ENCODE measurements at places on chromosomes 2 and 18.
A peak's percentile ranks its signal among the peaks of the same experiment; 100 is the strongest.

DNA sequence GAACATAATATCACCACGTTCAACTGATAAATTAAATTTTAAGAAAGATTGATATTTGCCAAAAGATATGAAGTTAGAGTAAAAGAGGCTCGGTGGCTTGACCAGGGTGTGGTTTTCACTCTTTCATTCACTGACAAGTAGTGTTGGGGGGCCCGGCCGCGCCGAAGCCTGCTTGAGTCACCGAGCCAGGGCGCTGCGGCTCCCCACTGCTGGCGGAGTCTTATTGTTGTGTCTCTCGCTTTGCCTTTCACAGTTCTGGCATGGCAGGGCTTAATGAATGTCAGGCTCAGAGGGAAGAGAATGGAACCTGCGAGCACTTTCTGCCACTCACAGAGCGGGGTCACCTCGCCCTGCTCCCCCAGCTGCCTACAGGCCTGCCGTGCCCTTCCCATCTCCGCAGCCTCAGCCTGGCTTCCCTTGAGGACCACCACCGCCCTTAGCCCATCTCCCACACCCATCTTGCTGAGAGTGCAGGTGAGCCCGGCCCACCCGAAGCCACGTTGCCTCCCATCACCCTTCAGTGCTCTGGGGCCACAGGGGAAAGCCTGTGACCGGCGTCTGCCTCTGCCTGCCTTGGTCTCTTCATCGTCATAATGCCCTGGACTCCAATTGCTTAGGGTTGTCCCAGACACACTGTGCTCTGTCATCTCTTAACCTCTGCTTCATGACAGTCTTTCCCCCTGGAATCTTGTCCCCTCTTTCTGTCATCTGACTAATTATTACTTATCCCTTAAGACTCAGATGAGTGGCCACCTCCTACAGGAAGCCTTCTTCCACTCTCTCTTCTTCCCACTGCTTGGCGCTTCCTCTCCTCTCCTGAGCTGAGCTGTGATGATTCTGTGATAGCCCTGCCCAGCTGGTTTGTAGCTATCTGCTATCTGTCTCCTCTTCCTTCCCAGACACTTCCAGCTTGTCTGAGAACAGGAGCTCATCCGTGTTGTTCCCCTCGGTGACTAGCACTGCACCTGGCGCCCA lies 142.5 kb downstream of the FAM210A start:
- no peak for DNase-seq

DNA sequence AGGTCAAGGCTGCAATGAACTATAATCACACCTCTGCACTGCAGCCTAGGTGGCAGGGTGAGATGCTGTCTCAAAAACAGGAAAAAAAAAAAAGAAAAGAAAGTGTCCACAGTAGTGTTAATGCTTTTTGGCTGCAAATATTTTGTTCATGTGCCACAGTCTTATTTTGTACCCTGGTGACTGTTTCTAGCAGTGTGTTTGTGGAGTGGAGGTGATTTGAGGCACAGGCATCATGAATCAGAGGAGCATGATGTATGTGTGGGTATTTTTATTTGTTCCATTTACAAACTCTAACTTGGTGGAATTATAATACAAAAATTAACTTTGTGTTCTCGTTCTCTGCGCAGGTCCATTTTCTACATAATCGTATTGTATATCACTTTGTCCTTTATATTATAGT lies 30.6 kb downstream of the DTNA start:
- DNase-seq, result no peak

GRCh38 chr2:233620204-233620603 lies 2.8 kb downstream of the UGT1A8 start:
- no peak for DNase-seq

DNA sequence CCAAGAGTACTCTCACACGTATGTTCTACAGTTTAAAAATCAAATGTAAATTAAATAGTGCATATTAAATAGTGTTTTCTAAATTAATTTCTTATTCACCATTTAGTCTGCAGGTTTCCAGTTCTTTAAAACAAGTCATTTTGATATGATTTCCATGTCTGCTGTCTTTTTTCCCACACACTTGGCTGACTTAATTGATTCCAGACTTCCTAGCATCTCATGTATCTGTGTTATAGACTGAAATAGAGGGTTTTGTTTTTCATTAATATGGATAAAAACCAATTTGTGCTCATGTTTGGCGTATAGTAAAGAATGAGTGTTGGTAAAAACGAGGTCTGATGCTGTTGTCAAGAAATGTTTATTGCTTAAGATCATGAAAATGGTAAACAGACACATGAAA lies 104.3 kb downstream of the SRBD1 start:
- no peak for DNase-seq

GRCh38 chr2:213316001-213316735 lies 31.9 kb downstream of the SPAG16 start:
- DNase-seq, result no peak

DNA sequence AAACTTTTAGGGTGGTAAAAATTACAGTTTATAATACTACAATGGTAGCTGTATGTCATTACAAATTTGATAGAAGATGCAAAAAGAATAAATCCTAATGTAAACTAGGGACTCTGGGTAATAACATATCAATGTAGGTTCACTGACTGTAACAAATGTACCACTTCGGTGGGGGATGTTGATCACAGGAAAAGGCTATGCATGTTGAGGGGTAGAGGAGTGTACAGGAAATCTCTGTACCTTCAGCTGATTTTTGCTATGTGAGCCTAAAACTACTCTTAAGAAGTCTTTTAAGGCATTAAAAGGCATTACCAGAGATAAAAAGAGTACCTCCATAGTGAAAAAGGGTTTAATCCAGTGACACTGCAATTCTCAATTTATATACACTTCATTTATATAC lies 25.0 kb downstream of the TRIP12 start:
- DNase-seq, result no peak

GRCh38 chr2:88626171-88627054 lies 851 bp downstream of the EIF2AK3 start:
- DNase-seq, result peak; percentile 6

DNA sequence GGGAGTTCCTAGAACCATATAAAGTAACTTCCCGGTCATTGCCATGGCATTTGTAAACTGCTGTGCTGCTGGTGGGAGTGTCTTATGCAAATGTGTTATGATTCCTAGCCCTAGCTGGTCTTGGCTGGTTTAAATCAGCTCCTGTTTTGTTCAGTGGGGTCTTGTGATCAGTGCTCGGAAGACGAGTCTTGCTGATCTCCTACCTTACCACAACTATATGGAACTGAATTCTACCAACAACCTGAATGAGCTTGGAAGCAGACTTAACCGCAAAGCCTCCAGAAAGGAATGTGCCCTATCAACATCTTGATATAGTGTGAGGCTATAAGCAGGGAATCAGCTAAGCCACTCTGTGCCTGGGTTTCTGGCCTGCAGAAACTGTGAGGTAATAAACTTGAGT lies 33.5 kb downstream of the POLE4 start:
- no peak for DNase-seq

GRCh38 chr2:119248751-119249150 lies 25.1 kb downstream of the STEAP3 start:
- no peak for DNase-seq

DNA sequence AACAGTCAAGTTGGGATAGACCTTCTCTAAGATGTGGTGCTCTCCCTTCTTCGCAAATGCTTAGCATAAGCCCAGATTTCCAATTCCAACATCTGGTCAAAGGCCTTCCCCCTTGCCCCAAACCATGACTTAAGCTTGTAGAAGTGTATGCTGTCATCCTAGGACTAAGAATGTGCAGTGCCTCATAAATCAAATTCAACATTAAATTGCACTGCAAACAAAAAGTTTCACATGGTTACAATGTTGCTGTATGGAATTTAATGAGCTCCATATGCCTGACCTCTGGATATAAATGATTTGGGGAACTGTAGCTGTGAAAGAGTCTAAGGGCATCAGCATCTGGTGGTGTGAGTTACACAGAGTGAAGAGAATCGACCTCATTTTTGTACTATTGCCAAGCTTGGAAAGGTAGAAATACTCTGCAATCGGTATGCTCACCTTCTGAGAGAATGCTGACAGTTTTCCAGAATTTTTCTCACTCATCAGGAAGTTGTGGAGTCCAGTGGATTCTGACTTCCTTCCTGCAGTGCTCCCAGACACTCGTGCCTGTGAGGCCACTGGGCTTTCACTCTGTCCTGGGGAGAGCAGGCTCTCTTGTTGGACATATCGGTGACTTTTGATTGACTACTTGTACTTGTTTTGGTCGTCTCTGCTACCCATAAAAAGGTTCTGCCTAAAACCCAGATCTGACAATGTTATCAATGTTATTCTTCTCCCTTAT lies 40.6 kb downstream of the FASTKD2 start:
- no peak for DNase-seq

DNA sequence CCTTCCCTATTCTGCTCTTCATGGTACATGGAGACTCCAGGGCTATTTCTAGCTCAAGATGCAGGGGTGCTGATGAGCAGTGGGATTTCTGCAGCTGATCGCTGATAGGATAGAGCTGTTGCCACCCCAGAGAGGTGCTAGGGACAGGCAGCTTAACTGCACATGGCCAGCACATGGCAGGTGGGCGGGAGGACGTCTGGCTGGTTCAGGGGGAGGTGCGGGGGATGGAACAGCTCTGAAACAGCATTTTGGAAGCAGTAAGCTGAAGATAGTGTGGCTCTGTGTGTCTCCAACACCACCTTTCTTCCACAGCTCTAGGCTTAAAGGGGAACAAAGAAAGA lies 151.9 kb upstream of the PELI1 start:
- DNase-seq, result no peak

DNA sequence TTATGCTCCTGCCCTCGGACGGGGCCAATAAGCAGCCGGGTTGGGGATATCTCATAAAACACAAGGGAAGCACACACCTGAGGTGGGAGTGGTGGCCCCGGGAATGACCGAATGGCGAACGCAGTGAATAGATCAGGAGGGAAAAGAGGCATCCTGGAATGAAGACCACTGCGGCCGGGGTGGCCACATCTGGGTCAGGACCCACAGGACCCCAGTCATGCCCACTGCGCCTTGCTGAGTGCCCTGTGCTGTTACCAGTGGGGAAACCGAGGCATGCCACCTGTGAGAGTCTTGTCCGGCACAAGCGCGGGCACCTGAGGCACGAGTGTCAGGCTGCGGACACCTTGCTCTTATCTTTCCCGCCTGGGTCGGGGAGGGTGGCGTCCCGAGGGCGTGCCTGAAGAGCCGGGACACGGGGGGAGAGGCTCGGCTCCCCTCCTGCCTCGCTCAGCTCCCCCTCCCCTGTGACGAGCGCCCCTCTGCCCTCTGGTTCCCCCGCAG lies 1.6 kb downstream of the PDCD1 start:
- DNase-seq, result no peak

- no peak for DNase-seq
These were observed 779.2 kb downstream of the CNTNAP5 start for GRCh38 chr2:124804014-124804940.

GRCh38 chr2:240571314-240571973 lies 3.2 kb downstream of the RNPEPL1 start:
- DNase-seq, result no peak

DNA sequence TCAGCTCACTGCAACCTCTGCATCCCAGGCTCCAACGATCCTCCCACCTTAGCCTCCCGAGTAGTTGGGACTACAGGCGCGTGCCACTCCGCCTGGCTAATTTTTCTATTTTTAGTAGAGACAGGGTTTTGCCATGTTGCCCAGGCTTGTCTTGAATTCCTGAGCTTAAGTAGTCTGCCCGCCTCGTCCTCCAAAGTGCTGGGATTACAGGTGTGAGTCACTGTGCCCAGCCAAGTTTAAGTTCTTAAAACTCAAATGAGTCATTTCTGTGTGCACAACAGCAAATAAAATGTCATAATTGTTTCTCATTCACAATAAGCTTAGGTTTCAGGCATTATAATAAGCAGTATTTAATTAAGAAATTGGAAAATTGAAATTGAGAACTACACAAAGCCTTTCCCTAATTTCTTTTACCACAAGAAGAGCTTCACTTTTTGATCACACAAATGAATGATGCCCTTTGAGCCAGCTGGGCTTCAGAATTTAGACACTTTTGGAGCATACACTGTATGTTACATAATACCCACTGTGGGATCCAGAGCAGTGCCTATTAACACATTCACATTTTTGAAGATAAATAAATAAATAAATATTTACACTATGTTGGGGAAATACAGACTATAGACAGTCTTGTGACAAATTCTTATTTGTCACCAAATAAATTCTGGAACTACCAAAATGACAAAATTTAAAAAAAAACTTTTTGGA lies 8.6 kb upstream of the ME2 start:
- no peak for DNase-seq

- DNase-seq, result no peak
These were observed 124.9 kb downstream of the DAW1 start for GRCh38 chr2:227996366-227996765.

GRCh38 chr2:55885127-55885943 lies 38.2 kb downstream of the EFEMP1 start:
- DNase-seq, result no peak

DNA sequence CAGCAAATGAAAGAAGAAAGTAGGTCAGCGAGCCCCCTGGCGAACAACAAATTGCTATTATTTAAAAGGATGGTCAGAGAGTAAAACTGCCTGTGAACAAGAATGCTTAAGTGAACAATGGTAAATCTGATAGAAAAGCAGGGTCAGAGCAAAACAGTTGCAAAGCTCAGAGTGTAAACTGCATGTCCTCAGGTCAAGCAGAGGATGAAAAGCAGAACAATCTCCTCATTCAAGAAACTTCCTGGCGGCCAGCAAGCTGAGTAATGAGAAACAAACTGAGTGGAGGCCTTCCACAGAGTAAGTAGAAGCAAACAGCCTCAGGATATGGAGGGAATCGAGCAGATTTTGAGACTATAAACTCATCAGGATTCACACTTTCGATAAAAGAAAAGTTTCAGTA lies 117.9 kb downstream of the PPP1R1C start:
- no peak for DNase-seq

DNA sequence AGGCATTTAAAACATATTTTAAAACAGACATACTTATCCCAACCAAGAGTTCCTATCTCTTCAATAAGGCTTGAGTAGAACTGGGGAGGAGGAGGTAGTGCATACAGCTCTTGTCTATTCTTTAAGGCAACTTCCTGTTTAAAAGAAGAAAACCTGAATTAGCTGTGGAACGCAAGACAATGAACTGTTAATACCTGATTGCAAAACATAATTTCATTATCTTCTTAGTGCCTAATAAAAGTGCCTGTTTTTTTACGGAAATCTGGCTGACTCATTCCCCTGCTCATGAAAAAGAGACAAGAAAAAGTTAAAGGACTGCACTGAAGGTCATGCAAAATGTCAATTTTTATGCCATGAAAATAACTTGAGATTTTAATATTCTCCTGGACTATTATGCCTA lies 19.2 kb downstream of the FANCL start:
- DNase-seq, result no peak

DNA sequence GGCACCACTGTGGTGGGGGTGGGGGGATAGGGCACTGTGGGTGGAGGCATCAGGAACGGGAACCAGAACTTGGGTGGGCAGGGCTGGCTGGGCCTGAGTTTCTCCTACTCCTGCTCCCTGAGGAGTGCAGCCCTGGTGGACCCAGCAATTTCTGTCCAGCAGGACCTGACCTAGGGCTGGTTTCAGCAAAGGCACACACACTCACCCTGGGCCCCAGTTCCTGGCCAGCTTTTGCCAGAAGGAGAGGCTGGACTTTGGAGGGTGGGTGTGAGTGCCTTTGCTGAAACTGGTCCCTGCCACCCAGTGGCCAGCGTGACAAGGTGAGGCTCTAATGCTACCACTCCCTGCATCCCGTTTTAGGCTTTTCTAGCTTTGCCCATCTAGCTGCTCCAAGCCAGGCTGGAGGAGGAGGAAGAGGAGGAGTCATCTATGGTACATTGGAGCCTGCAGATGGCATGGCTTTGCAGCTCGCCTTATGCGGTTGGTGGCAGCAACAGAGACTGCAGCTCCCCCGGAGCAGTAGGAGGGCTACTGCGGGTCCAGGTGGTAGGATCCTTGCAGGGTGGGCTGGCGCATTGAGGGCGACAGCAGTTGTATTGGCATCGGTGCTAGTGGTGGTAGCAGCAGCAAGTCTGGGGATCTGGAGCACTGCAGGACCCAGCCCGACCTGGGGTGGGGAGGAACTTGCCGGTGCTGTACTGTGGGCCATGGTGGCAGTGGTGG lies 40.4 kb upstream of the IMP4 start:
- no peak for DNase-seq

Measured in activated naive CD8-positive, alpha-beta T cell treated with anti-CD3 and anti-CD28 coated beads, Interleukin-2, amount 50 U/mL, for 16 hours (primary cell).